ENCODE measurements at places on chromosomes 5 and 9.
A peak's percentile ranks its signal among the peaks of the same experiment; 100 is the strongest.

GRCh38 chr5:131198625-131199024, 27.9 kb downstream of the LYRM7 start:
- peak; percentile 45 for DNase-seq

DNA sequence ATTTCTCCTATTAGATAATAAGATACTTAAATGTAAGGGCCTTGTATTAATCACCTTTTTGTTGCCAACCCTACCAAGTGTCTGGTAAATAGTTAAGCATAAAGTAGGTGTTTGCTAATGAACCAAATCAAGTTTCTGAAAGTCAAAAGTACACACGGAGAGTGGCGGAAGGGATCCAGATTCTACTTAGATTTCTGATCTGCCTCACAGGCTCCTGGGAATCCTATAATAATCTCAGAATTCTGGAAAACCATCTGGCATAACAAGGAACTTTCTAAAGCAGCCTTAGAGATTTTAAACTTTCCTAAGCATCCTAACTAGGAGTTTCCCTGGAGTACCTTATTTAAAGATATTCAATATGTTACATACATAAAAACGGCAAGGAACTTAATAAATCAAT, 363.2 kb upstream of the SMC2 start:
- DNase-seq, result no peak

GRCh38 chr5:52378237-52378636, 409.5 kb upstream of the ITGA1 start:
- DNase-seq, result no peak

GRCh38 chr5:40171971-40172370, 507.7 kb upstream of the PTGER4 start:
- DNase-seq, result peak; percentile 59

DNA sequence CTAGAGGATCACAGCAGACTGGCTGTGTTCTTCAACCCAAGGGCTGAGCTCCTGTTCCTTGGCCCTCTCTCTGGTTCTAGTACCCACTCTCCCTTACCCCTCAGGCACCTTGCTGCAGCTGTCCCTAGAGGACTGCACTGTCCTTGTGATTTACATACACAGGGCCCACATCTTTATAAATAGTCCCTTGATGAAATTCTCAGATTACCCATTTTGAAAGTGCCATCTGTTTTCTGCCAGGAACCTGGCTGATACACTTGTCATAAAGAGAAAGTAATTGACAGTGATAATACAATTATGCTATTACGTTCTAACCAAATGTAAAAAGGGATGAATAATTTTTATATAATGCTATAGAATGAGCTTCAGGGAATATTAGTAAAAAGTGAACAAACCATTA, 16.5 kb upstream of the SPARC start:
- no peak for DNase-seq

DNA sequence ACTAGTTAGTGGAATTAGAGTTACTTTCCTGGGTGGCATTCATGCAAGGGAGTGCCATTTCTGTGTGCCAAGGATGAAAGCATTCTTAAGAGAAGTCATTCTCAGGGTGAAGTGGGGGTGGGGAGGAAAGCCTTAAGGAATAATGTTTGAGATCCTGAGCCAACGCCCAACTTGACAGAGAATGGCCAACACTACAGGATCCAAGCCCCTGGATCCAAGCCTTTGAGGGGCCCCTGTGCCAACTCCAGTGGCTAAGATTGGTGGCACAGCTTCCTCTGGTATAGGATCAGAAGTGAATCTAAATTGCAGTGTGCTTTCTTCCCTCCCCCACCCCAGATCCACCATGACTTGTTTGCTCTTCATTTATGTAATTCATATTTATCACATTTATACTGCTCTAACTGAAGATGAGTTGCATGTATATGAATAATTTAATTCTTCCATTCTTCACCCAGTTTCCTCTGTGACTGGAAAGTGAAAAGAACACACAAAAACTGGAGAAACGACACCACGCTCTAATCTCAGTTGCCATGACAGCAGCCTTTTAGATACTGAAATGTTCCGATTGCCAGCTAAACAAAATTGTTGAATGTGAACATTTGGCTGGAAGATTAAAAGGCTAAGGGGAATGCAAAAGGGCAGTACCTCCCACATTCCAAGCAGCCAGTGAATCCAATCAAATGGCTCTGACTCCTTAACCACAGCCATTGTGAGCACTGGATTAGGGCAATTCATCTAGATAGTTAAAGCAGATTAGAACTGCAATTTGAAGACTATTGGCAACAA, 4.5 kb downstream of the ZNF608 start:
- peak; percentile 93 for DNase-seq

DNA sequence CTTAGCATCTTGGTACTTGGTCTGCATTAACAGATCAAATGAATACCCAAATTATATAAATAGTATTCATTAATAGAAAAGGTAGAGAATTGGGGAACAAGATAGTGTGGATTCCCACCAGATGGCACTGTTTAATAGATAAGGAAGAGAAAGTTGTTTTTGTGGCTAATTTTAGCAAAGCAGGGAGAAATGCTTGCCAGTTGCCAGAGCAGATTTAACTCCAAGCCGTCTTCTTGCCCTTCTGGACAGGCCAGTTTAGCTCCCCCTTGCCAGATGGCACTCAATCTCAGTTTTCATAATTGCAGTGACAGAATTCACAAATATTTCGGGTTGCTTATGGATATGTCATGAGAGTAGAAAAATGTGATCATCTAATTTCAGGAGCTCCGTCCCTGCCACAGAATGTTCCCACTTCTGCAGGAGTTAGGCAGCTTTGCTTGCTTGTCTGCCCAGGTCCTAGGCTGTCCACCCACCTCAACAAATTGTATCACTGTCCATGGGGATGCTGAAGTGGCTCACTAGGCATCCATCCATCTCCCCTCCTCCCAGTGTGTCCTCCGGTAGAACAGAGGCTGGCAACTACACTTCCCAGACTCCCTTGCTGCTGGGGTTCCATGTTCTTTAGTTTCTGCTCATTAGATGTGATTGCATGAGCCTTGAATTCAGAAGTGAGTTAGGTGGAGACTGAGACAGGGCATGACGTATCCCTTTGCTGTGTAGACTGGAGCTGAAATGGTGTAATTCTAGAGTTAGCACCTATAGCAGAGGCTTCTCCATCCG, 11.8 kb upstream of the HEXB start:
- peak; percentile 46 for DNase-seq

- DNase-seq, result no peak
Measured at GRCh38 chr5:87421307-87421706, 8.6 kb upstream of the CCNH start.

- no peak for DNase-seq
Measured at GRCh38 chr5:423233-423565, 19.8 kb upstream of the EXOC3 start.

- DNase-seq, result no peak
Measured at GRCh38 chr9:5360341-5360740, 20.7 kb upstream of the RLN1 start.
